Activated effector memory CD4-positive, alpha-beta T cell treated with Interleukin-2 at 50 U/mL for 16 hours (primary cell): ENCODE measurements at places on chromosomes 7 and 10.

- no peak for DNase-seq
Observed at GRCh38 chr10:46524472-46525176, 31.8 kb downstream of the GPRIN2 start.

DNA sequence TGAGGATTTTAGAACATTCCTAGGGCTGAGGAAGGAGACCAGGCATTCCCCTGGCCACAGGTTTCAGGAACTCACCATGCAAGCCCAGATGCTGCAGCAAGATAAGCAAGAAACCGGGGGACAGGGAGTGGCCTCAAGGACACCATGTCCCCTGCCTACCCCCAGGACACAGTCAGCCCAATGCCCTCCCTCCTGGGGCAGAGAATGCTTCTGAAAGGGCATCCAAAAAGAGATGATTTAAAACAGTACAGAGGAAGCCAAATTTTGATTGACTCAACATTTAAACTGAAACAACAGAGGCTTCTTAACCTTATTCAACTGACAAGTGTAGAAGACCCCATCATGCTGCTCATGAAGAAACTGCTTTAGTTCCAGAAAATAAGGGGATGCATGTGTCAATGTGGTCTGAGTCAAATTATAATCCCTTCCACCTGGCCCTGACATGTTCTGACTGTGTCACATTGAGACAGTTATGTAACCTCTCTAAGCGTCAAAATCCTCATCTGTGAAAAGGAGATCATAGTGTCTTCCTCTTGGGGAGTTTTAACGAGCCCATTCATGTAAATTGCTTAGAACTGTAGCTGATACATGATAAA lies 60.0 kb downstream of the ICA1 start:
- no peak for DNase-seq

- DNase-seq = no peak
Observed at GRCh38 chr10:13820119-13820963, 233.6 kb downstream of the PRPF18 start.

DNA sequence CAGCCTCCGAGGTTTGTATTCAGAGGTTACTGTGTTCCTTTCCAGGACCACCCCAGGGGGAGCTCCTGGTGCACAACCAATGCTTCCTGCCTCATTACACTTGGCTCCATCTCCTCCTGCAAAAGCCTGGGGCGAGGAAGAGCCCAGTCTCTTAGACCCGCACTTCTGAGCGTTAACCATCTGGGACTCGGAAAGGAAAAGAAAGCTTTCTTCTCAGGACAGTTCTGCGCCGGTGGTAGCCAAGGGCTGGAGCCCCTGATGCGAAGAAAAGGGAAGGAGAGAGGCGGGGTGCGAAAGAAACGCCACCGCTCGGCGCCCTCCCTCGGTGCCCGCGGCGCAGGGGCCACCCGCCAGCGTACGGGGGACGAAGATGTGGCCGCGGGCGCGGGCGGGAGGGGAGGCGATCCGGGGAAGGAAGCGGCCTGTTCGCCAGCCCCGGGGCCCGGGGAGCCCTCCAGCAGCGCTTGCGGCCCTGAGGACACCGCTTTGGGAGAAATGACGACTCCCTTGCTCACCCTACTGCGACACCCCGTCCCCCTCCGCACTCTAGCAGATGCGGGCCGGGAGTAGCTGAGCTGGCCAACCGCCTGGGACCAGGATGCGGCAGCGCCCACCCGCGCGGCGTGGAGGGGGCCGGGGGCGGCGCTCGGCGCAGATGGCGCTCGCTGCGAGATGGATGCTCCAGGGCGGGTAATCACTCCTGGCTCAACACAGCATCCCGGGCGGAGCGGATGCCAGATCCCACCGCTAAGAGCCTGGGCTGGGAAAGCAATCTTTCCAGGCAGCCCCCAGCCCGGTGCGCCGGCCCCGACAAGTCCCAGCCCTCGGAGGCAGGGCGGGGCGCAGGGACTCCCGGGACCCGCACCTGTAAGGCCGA lies 1.3 kb downstream of the NRCAM start:
- DNase-seq = no peak

DNA sequence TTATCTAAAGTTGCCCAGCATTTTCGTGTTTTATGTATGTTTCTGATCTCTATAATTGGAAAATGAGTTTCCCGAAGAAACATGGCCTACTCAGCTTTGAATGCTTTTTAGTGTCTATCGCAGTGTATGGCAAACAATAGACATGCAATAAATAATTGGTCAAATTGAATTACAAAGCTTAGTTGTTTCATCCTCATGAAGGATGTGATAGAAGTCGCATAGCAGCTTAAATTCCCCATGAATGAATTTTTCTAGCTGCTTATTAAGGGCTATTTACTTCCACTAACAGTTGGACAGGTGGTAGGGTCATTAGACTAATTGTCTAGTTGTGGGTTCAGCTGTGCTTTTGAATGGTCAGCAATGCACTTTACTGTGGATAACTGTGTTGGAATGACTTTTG lies 467.3 kb upstream of the MBL2 start:
- no peak for DNase-seq
